ENCODE measurements at places on chromosomes 12 and 14.

GRCh38 chr14:75417674-75418073 is 10.1 kb upstream of the JDP2 start:
- DNase-seq: no peak

- DNase-seq: no peak
Measured at GRCh38 chr12:32598688-32599087, 80.4 kb upstream of the DNM1L start.

DNA sequence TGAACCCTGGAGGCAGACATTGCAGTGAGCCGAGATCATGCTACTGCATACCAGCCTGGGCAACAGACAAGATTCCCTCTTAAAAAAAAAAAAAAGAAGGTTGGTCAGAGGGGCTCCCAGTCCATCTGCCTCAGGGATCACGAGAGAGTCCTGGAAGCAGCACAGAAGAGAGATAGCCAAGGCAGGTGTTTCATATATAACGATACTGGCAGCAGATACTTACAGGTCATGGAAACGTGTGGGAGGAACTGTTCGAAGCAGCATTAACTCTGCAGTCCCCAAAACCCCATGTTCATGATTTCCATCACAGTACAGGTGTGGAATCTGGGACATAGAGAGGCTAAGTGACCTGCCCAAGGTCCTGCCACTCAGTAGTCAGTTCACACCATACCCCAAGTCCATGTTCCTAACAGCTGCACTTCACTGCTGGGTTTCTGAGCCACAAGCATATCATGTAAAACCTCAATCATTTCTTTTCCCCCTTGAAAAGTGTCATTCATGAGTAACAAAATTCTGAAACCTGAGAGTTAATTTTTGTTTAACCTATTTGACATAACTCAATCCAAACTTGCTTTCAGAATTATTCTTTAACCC is 16.7 kb downstream of the CDK2AP1 start:
- no peak for DNase-seq

GRCh38 chr12:109356577-109356976 is 8.9 kb downstream of the MYO1H start:
- peak; percentile 39 for DNase-seq

DNA sequence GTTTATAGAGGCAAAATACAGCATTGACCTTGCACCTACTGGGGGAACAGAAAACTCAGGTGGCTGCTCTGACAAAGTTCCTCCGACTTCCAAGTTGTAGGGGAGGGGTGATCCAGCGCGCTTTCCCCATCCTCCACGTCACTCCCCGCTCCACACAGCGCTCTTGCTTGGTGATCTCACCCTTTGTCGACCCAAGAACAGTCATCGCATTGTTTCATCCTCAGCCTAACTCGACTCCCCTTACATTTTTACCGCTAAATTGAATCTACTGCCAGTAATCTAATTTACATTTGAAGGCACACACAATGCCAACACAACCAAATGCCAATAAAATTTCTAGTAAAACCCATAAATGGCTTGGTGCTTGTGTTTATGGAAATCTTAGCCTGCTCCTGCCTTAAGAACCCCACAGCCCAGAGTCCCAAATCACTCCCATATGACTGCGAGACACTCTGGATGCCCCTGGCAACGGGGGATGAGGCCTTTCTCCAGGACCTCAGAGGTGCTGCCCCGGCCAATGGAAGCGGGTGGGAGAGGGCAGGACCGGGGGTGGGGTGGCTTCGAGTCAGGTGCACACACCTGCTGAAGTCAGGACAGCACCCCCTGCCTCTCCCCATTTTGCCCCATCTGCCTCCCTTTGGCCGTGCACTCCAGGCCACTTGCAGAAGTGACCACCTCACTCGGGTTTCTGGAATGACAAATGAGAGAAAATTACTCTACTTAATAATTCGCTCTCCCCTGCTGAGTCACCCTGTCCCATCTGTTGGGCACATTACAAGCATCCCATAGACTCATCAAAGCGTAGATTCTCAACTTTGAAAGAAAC is 98.2 kb upstream of the GSC start:
- no peak for DNase-seq

DNA sequence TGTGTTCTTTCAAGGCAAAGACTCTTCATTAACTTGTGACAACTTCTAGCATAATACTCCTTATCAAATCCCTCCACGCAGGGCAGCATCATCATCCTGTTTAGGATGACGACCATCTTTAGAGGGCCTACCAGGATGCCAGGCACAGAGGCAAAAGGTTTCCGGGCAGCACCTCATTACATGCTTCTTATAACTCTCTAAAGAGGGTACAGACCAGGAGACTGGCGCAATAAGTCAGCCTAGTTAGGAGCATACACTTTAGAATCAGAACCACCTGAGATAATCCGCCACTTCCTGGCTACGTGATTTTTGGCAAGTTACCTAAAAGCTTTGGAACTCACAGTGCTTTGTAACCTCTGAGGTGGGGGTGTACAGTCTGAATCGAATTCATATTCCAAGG is 136.0 kb upstream of the NOS1 start:
- DNase-seq: no peak

DNA sequence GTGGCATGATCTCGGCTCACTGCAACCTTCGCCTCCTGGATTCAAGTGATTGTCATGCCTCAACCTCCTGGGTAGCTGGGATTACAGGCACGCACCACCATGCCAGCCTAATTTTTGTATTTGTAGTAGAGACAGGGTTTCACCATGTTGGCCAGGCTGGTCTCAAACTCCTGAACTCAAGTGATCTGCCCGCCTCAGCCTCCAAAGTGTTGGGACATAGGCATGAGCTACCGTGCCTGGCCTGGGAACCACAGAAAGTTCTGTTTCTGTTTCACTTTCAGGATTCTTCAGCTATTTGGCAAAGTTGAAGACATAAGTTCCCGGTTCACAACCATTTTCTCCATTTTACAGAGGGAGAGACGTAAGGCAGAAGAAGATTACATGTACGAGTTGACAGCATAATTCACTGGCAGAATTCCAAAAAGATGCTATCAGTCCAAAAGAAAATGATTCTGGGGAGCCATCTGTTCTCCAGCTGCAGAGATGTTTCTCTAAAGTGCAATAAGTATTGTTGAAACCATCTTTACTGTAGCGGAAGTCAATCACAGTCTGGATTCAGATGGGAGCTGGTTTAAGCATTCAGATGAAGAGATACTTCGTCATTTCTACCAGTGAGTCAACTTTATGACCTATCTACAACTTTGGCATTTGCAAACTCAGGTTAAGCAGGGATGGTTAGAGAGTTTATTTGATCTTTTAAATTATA is 8.1 kb upstream of the RNF34 start:
- no peak for DNase-seq
